ENCODE measurements at places on chromosomes 3 and 15.

- peak; percentile 33 for DNase-seq
Measured at GRCh38 chr15:80893777-80894176, 95.8 kb downstream of the MESD start.

DNA sequence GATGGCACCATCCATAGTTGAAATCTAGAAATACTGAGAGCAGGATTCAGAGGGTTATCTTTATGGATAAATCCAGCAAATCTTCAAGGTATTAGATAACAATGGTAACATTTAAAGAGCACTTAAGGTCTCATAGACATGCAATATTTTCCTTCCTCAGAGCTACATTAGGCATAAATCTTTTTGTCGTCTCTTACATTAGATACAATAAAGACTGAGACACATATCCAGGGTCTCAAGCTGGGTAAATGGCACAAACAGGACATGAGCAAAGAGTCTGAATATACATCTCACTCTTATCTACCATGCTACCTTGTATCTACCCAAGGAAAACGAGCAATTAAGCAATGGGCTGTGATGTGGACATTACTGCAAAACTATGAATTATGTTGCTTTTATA lies 927.3 kb upstream of the EPHA6 start:
- DNase-seq = no peak

- DNase-seq = no peak
Measured at GRCh38 chr15:25674913-25675312, 188.2 kb downstream of the ATP10A start.

- DNase-seq = no peak
Measured at GRCh38 chr3:160061525-160061924, 72.9 kb downstream of the IL12A start.

- DNase-seq = peak; percentile 26
Measured at GRCh38 chr3:41960826-41961750, 815 bp downstream of the ULK4 start.

GRCh38 chr3:179324270-179324754 lies 1.5 kb downstream of the ZNF639 start:
- DNase-seq = peak; percentile 18

- peak; percentile 97 for DNase-seq
Measured at GRCh38 chr3:157088601-157089454, 71.1 kb downstream of the CCNL1 start.

- DNase-seq = no peak
Measured at GRCh38 chr3:149160754-149161300, 31.4 kb downstream of the HPS3 start.

DNA sequence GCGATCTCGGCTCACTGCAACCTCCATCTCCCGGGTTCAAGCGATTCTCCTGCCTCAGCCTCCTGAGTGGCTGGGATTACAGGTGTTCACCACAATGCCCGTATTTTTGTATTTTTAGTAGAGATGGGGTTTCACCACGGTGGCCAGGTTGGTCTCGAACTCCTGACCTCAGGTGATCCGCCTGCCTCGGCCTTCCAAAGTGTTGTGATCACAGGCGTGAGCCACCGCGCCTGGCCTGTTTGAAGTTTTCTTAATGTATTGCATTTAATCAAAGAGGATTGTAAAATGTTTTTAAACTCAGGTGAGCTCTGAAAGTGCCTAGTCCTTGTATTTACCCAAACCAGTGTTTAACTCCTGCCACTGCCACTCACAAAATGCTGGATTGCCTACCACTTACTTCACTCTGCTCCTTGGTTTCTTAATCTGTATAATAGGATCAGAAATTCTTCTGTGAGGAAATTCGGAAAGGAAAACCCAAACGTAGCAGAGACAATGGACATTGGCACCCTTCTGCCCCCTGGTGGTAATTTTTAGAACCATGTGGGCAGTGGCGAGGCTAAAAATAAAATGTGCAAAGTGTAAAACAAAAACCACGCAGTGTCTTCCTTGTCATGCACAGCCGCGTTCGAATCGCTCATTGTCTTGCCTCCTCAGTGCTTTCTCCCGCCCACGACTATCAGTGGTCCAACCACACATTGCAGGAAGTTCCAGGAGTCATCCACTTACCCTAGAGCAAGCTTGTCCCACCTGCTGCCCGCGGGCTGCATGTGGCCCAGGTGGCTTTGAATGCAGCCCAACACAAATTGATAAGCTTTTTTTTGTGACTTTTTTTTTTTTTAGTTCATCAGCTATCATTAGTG lies 27.3 kb downstream of the CEP19 start:
- peak; percentile 78 for DNase-seq

- no peak for DNase-seq
Measured at GRCh38 chr3:144756704-144757440, 785.2 kb downstream of the DIPK2A start.

DNA sequence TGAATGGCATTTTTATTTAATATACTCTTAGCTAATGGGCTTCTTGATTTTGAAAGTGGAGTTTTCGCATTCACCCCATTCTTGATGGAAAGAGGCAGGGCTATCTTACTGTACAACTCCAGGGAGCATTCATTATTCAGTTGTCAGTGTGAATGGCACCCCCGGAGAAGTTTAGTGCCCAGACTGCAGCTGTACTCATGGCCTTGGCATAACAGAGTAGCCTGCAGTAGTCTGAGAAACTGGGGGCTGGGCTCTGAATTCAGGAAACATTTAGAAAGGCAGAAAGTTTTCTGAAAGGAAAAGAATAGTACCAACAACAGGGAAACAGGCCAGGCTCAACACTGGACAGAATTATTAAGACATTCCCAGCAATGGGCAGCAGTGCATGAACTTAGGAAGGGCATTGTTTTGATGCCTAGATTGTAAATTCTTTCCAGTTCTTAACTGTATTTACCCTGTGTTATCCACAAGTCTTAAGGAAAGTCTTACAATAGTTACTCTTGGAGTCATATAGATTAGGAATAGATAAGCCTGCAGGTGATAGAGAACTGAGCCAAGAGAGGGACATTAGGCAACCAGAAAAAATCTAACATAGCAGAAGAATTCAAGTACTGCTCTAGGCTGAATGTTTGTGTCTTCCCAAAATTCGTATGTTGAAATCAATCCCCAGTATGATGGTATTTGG lies 44.4 kb downstream of the TIPARP start:
- no peak for DNase-seq

DNA sequence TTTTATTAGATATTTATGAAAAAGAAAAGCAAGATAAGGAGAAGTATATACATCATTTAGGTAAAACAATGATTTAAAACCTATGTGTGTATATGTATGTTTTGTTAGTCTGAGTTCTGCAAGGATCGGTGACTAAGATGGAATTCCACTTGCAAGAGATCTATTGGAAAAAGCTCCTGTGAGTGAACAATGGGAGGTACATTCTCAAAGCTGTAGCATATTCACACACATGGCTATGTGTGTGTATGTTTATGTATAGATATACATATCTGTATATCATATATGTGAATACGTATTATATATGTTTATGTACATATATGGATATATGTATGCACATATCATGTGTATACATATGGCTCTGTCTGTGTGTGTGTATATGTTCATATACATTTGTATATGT lies 54.3 kb downstream of the AMOTL2 start:
- DNase-seq = no peak

- DNase-seq = peak; percentile 12
Measured at GRCh38 chr15:53580366-53580765, 179.1 kb downstream of the WDR72 start.

DNA sequence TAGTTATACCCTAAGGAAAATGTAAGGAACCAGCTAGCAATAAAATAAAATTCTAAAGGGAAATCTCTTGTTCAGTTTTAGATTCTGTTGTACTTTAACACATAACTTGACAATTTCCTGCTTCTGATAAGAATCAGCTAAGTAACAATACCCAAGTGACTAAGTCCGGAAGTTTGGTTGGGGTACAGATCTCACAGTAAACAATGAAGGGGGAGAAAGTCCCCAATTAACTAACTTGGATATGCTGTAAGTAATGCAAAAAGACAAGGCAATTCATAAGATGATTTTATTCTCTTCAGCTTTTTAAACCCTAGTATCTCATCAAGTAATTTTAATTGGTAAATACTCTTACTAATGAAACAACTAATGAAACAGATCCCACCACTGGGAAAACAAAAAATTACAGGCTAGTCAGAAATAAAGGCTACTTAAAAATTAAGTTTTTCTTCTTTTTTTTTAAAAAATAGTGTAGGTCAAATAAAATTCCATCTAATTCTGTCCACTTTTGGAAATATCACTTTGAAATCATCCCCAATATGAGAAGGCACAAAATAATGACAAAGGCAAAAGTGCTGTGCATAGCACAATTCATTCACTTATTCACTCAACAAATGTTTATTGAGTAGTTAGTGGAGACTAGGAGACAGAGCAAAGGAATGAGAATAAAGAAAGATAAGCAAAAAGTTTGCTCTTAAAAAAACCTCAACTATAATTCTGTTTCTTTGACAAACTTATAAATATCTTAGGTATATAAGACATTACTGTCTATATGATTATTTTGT lies 37.8 kb upstream of the IL20RB start:
- DNase-seq = no peak
